ENCODE measurements at places on chromosomes 11 and 22.
A peak's percentile ranks its signal among the peaks of the same experiment; 100 is the strongest.

- DNase-seq = peak; percentile 39
Measured at GRCh38 chr11:131064373-131064991, 148.2 kb upstream of the SNX19 start.

GRCh38 chr11:95547976-95548375 lies 241.6 kb downstream of the FAM76B start:
- DNase-seq = no peak

GRCh38 chr11:59273373-59273841 lies 60.7 kb upstream of the MPEG1 start:
- DNase-seq = no peak

GRCh38 chr11:105968021-105968697 lies 53.9 kb downstream of the MSANTD4 start:
- DNase-seq = no peak

DNA sequence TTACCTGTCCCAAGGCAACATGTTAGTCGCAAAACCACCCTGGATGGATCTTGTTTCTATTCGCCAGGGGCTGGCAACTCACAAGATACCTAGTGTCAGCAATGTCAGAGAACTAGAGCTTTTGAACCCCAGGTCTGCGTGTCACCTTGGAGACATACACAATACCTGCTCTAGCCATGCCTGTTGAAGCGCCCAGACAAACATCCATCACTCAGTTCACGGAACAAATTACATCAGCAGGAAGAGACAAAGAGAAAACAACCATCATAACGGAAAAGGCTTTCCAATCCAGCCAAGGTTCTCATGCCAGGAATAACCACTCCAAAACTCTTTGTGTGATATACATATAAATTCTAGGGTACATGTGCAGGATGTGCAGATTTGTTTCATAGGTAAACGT lies 2.2 kb downstream of the CD59 start:
- no peak for DNase-seq

GRCh38 chr22:35275580-35275979 lies 18.3 kb downstream of the HMGXB4 start:
- DNase-seq = no peak

GRCh38 chr11:8615291-8616032 lies 21.4 kb upstream of the STK33 start:
- DNase-seq = no peak

GRCh38 chr11:118918128-118918685 lies 7.5 kb downstream of the BCL9L start:
- no peak for DNase-seq

DNA sequence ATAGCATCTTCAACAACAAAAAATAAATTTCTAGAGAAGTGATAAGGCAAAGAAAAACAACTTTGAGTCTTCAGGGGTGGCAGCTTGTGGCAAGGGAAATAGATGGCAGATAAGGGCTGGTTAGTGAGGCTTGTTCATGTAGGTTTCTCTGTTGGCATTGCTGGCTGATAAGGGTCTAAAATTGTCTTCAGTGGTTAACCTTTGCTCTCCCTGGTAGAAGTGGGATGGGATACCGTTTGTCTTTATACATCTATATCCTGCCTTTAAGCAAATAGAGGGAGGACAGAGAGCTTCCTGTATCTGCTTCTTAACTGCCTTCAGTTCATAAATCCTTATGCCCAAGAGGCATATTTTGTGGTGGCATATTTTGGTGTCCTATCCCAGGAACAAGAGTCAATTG lies 57.1 kb downstream of the TRAF6 start:
- DNase-seq = no peak

DNA sequence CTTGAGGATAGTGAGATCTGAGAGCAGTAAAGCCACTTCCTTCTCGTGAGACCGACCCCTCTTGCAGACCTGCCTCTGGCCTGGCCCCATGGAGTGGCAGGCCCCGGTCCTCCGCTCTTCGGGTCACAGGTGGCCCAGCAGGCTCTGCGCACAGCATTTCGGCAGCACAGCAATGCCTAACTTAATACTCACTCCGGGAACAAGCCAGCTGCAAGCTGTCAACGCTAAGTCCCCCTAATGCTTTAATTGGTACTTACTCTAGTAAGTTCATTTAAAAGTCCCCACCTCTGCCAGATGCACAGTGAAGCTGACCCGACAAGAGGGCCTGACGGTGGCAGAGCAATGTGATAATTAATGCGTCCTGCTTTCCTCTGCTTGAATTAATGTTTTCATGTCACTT lies 349.3 kb upstream of the B3GAT1 start:
- no peak for DNase-seq

DNA sequence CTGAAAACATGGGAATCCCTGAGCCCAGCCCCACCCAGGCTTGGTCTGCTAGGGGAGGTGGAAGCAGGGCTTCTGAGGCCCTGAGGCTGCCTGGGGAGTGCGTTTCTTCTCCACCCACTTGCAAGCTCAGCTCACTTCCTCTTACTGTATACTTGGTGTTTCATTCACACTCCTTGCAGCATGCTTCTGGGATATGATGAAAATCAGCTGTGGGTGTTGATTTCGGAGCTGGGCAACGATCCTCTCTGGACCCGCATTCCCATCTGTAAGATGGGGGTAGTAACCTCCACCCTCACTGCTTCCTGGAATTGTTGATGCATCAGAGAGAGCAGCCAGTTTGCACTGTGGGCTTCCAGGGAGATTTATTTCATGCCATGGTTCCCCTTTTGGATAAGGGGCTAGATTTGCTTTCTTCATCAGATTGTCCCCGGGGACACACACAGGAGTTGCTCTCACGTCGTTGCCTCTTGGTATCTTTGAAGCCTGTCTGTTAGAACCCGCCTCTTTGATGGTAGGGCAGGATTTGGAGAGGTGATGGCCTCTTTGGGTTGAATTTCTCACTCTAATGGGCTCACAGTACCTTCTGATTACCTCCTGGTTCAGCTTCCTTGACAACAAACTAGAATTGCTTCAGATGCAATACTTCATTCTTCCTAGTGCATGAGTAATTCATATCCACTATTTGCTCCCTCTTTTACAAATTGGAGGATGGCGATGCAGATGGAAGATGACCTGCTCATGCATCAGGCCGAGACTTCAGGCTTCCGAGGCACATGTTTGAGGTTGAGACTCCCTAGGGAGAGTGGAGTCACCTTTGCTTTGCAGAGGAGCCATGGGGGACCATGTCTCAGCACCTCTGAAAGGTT lies 40.4 kb downstream of the BCR start:
- no peak for DNase-seq

DNA sequence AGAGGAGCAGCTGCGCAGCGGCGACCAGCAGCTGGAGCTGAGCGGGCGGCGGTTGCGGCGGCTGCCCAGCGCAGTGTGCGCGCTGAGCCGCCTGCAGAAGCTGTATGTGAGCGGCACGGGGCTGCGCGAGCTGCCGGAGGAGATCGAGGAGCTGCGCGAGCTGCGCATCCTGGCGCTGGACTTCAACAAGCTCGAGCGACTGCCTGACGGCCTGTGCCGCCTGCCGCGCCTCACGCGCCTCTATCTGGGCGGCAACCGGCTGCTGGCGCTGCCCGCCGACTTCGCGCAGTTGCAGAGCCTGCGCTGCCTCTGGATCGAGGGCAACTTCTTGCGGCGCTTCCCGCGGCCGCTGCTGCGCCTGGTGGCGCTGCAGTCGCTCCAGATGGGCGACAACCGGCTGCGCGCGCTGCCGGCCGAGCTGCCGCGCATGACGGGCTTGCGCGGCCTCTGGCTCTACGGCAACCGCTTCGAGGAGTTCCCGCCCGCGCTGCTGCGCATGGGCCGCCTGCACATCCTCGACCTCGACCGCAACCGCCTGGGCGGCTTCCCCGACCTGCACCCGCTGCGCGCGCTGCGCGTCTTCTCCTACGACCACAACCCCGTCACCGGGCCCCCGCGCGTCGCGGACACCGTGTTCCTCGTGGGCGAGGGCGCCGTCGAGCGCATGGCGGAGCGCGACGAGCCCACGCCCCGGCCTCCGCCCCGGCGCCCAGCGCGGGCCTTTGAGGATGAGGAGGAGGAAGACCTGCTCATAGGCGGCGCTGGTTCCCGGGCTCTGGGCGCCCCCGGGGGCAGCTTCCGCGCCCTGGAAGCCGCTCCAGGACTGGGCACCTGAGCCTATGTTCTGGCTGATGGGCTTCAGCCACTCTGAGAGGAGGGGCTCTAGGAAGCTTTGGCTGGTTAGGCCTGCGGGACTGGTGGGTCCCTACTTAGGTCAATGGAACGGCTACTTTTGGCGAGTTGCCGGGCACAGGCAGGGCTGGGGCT lies 787 bp downstream of the LRRC10B start:
- DNase-seq = no peak

GRCh38 chr11:115720602-115721245 lies 216.5 kb upstream of the CADM1 start:
- DNase-seq = no peak

GRCh38 chr11:70030412-70030811 lies 47.7 kb upstream of the ANO1 start:
- DNase-seq = no peak

GRCh38 chr11:127678631-127679030 lies 678.1 kb upstream of the KIRREL3 start:
- DNase-seq = no peak

- DNase-seq = no peak
Measured at GRCh38 chr11:95426823-95427462, 195.9 kb upstream of the SESN3 start.

- no peak for DNase-seq
Measured at GRCh38 chr11:123251657-123252344, 56.8 kb upstream of the CLMP start.

DNA sequence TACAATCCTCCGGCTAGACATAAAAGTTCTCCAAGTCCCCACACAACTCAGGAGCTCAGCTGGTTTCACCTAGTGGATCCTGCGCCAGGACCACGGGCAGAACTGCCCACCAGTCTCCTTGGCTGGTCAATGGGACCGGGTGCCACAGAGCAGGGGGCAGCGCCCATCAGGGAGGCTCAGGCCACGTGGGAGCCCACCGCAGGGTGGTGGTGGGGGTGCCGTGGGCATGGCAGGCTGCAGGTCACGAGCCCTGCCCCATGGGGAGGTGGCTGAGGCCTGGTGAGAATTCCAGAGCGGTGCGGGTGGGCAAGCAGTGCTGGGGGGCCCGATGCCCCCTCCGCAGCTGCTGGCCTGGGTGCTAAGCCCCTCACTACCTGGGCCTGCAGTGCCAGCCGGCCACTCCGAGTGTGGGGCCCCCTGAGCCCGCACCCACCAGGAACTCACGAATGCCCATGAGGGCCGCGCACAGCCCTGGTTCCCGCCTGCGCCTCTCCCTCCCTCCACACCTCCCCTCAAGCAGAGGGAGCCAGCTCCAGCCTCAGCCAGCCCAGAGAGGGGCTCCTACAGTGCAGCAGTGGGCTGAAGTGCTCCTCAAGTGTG lies 1091.9 kb upstream of the TENM4 start:
- no peak for DNase-seq

DNA sequence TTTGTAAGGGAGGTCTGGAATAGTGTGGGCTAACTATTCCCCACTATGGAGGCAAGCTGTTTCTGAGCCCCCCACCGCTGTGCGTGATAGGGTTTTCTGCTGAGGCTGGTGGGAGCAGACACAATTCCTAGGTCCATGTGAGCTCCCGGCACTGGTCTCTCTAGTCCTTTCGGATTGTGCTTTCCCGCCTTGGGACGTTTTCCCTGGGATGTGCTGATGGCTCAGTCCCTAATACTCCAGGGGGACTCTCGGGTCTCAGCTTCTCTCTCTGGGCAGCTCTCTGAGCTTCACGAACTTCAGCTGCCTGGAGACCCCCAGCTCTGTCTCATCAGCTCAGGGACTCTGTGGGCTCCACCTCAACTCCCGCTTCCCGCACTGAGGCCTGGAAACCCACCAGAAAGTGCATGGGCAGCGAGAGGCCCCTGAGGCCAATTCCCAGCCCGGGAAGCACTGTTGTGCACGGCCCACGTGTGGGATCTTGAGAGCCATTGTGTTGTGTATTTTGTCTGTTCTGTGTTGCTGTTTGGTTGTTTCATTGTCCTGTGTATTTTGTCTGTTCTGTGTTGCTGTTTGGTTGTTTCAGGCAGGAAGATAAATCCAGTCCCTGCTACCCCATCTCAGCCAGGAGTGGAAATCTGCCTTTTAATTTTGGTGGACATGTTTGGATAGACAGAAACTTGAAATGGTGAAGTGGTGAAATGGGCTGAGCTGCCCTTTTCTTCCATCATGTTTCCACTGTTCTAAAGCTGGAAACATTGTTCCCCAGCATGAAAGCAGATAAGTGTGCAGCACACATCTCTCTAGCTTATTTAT lies 12.7 kb upstream of the TNNT3 start:
- DNase-seq = no peak

GRCh38 chr11:24949406-24949805 lies 452.6 kb downstream of the LUZP2 start:
- no peak for DNase-seq

DNA sequence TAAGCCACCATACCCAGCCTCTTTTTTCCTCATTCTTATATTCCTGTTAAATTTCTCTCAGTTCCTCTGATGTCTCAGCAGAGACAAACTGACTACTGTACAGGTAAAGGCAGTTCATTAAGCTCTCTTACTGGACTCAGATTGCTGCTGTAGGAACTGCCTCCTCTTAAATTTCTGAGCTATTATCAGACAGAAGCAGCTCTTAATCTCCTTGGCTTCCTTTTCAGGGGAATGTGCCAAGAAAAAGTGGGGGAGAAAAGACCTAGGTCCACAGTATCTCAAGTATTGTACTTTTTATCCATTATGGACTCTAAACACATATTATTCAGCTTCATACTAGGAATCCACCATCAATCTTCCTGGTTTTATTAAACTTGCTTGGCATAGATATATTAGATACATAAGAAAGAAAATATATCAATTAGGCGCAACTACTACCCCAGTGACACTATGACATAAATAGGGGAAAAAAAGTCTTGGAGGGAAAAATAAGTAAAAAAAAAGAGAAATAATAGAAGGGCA lies 26.1 kb downstream of the MRTFA start:
- no peak for DNase-seq

DNA sequence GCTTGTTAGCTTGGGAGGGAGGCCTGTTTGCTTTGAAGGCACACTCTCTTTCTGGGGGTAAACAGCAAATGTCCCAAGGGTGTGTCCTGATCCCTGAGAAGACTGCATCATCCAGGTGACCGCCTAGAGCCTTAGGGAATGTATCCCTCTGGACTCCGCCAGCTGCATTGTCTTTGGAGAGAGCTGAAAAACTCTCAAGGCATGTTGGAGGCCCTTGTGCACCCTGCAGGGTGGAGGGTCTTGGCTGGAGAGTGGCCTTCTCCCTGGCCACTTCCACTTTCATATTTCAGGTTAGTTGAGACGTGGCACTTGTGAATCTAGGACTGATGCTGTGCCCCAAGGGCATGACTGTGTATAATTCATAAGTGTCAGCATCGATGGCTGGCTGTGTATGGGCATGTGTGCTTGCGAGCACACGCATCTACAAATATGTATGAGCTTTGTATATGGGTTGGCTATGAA lies 70.6 kb downstream of the ZBTB16 start:
- DNase-seq = no peak

- no peak for DNase-seq
Measured at GRCh38 chr11:64746486-64746885, 2.5 kb upstream of the RASGRP2 start.
